ENCODE measurements at places on chromosomes 12 and 14.

DNA sequence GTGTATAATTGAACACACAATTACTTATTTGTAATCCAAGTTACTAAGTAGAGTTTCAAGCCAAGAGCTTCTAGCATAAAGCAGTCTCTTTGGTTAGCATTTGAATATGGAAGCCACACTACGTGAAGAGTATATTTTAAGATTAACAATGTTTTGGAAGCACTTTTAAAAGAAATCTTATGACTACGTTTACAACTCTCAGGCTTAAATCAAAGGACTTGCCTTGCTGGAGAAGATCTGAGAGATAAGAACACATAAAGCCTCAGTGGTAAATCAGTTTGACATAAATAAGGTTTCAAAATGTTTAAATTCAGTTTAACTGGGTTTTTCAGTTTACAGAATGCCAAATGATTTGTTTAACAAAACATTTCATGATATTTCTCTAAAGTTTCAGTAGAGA lies 161.9 kb upstream of the PDE3A start:
- DNase-seq, result no peak

- DNase-seq, result no peak
Measured at GRCh38 chr14:42734041-42734440, 1127.4 kb downstream of the LRFN5 start.

GRCh38 chr12:68823696-68824095 lies 15.7 kb downstream of the MDM2 start:
- no peak for DNase-seq

DNA sequence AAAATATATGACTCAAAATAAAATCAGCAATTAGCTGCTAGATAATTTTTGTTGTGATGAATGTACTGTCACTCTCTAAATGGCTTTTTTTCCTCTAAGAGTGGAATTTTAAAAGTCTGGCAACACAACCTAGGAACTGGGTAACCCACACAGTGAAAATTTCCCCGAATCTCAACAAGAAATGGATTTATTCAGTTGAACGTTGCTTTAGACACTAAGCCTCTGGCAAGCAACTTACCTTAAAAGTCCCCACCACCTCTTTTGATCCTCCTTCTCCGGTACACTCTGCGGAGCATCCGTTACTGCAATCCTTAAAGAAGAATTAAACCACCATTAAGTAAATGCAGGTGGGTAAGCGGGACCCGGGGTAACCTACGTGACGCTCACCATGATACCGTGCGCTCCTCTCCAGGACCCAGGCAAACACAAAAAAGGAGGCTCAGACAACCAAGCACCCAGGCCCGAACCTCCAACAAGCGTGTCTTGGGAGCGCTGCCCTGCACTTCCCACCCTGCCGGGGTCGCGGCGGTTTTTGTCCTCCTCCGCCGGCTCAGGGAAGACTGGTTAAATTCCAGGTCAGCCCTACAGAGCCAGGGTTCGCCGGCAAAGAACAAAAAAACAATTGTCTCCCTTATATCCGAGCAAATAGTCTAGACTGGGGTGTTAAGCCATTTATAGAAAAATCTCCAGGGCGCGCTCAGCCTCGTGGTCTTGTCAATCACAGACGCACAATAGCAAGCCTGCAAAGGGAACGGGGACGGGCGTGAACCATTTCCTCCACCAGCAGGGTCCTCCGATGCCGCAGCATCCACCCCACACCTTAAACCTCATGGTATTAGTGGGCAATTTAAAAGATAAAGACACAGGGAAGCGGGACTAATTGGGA lies 47.1 kb downstream of the BCAT1 start:
- DNase-seq, result no peak

GRCh38 chr12:128007250-128007649 lies 259.7 kb upstream of the TMEM132C start:
- DNase-seq, result no peak

DNA sequence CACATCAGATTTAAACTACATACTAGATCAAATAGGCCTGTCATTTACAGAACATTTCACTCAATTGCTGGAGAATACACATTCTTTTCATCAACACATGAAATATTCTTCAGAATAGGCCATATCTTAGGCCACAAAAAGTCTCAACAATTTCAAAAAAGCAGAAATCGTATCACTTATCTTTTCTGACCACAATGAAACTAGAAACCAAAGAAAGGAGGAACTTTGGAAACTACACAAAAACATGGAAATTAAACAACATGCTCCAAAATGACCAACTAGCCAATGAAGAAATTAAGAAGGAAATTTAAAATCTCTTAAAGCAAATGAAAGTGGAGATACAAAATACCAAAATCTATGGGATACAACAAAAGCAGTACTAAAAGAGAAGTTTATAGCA lies 35.1 kb downstream of the PARP11 start:
- DNase-seq, result no peak

GRCh38 chr12:26666286-26666685 lies 166.7 kb downstream of the ITPR2 start:
- DNase-seq, result no peak

DNA sequence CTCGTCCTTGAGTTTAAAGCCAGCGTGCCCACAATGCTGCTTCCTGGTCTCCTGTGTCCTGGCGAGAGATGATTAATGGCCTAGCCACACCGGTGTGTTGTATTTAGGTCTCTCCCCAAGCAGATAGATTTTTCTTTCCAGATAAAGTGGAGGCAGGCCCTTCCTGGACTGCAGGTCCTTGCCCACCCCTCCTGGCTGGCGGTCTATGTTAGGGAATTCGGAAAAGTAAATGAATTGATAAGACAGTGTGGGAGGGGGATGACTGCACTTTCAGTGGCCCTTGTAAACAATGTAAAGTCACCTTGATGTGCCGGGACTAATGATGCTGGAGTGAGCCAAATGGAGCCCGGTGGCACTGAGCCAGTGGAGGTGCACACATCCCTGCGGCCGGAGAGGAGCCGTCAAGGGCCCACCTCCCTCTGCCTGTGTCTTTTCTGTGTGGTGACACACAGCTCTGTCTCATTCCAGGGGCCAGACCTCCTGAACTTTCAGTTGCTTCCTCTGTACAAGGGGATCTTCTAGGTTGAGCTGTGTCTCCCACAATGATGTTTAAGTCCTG lies 70.6 kb upstream of the ESRRB start:
- DNase-seq, result no peak

GRCh38 chr14:70780396-70781075 lies 28.8 kb downstream of the MAP3K9 start:
- DNase-seq, result no peak

DNA sequence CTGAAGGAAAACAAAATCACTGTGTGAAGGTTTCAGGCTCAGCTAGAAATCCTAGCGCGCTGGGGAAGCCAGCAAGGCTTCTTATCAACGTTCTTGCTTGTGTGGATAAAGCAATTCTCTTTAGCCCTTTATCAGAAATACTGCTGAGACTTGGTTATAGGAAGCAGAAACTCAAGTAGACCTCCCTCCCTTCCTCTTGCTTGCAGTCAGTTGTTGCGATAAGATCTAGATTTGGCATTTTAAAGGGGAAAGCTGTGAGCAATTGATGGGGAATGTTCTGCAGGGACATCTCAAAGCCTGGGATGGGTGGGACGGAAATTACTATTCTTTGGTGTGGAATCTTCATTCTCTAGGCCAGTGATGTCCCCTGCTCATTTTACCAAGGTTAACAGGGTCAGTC lies 76.4 kb upstream of the ANO4 start:
- DNase-seq, result peak; percentile 71

DNA sequence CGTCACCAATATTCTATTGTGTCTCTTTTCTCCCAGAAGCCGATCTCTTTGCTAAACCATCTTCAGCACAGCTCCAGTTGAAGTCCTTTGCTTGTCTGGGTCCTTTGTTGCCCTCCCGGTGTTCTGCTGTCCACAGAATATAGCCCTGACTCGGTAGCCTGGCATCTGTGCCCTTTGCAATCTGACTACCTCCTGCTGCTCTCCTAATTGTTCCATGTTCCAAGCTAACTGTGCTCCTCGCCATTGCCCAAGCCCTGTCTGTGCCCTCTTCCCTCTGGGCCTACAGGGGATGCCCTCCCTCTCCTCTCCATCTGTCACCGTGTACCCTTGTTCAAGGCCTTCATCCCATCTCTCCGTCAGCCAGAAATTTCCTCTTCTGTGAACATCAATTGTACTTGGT lies 306.3 kb downstream of the APAF1 start:
- no peak for DNase-seq

GRCh38 chr14:99261912-99262787 lies 9.8 kb downstream of the BCL11B start:
- DNase-seq, result no peak

DNA sequence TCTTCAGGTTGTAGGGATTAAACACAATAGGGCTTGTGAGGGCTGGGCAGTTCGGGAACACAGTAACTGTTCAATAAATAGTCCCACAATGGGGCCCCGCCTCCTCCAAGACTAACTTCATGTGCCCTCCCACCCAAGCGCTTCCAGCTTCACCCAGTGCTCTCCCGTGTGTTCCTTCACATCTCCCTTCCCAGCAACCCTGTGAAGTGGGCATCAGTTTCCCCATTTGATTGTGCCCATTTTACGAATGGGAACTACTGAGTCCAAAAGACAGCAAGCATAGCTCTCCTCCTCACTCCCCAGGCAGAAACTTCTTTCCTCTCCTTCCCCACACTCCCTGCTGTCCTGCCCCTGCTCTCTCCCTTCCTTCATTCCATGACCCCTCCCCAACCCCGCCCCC lies 6.2 kb upstream of the TRPV4 start:
- DNase-seq, result no peak

GRCh38 chr12:129312048-129312447 lies 458.8 kb downstream of the GLT1D1 start:
- DNase-seq, result no peak

DNA sequence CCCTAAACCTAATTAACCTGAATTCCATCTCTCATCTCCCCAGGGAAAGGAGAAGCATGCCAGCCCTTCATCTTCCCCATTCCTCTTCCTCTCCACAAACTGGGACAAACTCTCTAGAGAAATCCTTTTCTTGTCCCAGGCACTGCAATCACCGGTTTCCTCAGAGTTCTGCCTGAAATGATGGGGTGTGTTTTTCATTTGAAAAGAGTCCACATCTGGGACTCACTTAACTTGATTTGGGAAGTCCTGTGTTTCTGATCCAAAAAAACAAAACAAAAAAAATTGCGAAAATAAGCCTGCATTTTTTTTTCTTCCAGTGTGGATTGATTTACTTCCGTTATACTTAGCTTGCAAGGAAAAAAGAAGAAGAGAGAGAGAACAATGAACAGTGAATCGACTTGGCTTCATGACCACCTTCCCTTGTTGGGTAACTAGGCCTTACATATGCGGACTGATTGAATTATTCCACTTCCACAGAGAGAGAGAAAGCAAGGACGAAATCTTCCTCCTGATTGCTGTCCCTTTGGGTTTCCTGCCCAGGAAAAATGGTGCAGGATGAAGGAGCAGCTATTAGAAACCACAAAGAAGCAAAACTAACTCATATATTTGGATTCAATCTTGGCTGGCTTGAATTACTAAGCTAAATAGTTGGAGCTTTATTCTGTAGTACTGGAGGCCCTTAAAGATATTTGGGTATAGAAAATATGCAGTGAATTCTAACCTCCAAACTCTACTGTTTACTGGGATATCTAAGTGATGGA lies 506.2 kb upstream of the TBX3 start:
- DNase-seq, result peak; percentile 36
